Smooth muscle cell of the brain vasculature (primary cell): ENCODE measurements at places on chromosomes 7 and 10.
A peak's percentile ranks its signal among the peaks of the same experiment; 100 is the strongest.

DNA sequence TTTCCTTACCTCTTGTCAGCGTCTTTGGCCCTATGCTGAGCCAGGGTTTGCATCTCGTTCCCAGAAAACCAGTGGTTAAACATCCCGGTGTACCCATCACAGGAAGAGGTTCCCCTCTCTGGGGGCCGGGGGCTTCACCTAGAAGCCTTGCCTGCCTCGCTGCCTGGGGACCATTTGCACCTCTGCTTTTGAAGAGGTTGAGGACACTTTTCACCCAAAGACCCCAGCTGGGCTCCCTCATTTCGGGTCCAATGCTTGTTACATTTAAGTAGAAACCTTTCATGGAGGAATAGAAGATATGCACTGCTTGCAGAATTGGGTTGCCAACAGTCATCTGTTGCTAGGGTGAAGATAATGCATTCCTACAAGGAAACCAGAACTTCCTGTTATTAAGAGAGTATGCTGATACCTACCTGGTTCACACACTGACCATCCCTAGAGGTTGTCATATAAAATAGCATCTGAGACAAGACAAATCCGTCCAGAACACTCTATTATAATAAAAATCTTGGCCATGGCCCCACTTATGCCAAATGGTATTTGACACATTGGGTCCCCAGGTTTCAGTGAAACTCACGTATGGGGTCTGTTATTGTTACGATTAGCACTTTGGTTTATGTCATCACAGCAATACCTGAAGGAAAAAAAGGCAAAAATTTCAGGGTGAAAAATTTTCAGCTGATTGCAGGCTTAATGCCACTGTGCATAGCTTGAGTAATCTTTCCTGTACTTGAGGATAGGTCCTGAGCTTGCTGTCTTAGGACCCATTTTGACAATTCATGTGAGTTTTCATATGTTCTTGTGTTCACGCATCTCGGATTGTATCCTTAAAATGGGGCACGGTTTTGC, 917 bp downstream of the ZNF365 start:
- no peak for DNase-seq

DNA sequence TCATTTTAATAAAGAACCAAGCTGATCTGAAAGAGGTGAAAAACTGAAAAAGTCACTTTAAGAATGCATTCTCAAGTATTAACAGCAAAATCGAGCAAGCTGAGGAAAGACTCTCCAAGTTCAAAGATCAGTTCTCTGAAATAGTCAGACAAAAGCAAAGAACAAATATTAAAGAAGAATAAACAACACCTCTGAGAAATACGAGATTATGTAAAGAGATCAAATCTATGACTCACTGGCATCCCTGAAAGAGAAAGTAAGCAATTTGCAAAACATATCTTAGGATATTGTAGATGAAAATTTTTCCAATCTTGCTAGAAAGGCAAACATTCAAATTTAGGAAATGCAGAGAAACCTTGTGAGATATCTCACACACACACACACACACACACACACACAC, 138.4 kb upstream of the HGF start:
- peak; percentile 3 for DNase-seq

DNA sequence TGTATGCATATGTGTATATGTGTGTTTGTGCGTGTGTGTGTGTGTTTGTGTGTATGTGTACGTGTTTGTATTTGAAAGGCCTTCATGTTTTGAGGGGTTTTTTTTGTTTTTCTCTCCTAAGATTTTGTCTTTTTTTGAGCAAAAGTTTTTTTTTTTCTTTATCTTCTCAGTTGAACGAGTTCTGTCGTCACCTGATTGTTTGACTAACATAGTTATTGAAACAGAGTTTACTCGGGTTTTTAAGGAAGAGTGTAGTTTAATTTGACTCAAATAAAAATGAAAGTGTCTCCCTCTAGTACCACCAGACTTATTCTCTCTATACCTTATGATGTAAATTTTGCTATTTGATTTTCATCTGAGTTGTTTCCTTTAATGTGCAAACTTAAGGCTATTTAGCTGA, 73.5 kb downstream of the ST8SIA6 start:
- DNase-seq = no peak

DNA sequence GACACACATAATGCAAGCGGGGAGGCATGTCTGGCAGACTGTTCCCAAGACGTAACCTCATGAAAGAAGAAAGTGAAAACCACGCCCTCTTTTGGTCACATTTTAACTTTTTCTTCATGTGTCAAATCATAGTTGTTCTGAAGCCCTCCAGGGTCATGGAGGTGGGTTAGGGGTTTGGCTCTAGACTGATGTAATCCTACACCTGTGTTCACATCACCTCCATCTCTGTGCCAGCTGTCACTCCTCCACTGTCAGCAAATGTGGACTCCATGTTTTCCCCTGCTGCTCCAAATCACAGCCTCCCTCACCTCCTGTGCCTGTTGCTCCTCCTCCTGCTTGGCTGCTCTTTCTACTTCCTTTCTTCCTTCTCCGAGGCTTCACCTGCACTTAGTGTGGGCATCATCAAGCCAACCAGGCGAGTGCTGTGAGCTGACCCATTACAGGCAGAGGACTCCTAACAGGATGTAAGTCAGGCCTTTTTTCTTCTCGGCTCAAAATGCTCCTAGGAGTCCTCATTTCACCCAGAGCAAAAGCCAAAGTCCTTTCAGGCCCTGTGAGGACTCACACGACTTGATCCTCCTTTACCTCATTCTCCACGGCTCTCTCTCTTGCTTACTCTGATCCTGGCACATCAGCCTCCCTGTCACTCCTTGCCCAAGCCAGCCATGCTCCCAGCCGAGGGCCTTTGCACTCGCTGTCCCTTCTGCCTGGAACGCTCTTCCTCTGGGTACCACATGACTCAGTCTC, 66.4 kb upstream of the IFRD1 start:
- DNase-seq = no peak

GRCh38 chr7:44622342-44623151, 16.1 kb downstream of the OGDH start:
- DNase-seq = no peak

DNA sequence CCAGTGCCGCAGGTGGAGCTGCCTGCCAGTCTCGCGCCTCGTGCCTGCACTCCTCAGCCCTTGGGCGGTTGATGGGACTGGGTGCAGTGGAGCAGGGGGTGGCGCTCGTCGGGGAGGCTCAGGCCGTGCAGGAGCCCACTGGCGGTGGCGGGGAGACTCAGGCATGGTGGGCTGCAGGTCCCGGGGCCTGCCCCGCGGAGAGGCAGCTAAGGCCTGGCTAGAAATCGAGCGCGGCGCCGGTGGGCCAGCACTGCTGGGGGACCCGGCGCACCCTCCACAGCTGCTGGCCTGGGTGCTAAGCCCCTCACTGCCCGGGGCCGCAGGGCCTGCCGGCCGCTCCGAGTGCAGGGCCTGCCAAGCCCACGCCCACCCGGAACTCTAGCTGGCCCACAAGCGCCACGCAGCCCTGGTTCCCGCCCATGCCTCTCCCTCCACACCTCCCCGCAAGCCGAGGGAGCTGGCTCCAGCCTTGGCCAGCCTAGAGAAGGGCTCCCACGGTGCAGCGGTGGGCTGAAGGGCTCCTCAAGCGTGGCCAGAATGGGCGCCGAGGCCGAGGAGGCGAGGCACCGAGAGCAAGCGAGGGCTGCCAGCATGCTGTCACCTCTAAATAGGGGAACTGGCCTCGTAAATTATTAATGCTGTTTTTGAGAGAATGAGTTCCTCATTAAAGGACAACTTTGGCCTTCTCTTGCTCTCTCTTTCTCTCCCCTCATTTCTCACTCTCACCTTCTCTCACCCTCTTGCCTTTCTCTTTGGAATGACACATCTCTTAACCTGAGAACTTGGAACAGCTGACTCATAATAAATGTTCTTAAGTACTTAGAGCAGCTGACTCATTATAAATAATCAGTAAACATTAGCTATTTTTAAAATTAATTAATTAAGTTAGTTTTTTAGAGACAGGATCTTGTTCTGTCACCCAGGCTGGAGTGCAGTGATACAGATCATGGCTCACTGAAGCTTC, 4.9 kb downstream of the ACADSB start:
- DNase-seq = no peak

DNA sequence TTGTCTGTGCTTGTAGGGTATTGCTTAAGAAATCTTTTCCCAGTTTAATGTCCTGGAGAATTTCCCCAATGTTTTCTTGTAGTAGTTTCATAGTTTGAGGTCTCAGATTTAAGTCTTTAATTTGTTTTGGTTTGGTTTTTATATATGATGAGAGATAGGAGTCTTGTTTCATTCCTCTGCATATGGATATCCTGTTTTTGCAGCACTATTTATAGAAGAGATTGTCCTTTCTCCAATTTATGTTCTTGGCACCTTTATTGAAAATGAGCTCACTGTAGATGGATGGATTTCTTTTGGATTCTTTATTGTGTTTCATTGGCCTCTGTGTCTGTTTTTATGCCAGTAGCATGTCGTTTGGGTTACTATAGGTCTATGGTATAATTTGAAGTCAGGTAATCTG, 20.2 kb downstream of the ADIRF start:
- no peak for DNase-seq

DNA sequence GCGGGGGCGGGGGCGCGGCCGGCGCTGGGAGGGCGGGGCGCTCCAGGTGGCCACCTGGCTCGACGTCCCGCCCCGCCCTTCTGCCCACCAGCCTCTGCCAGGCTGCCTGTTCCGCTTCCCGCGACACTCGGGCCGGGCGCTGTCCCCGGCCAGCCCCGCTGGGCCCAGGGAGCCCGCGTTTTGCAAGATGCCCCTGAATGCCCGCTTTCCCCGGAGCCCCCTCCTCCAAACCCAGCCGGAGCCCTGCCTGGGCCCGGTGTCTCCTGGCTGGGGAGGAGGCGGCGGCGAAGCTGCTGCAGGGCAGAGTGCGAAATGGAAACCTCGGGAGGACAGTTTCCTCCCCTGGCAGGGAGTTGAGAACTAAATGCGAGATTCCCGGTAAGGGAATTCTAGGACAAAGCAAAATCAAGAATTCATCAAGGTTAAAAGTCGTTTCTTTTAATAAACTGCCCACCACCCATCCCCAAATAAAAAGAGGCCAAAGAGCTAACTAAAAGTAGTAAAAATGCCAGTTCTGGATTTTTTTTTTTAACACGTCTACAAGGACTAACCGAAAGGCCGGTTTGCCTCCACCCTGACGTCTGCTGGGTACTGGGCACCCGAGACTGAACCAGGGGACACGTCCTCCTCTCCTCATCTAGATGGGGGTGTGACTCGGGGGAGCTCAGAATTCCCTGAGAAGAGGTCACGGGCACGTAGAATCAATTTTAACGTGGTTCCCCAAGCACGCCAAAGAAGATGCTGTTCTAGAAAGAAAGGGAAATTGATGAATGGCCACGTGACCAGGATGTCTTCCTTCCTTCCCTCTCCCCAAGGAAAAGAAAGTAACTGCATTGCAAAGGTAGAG, 200.4 kb upstream of the NFE2L3 start:
- DNase-seq = no peak

GRCh38 chr10:22252224-22252800, 34.5 kb upstream of the EBLN1 start:
- DNase-seq = no peak

DNA sequence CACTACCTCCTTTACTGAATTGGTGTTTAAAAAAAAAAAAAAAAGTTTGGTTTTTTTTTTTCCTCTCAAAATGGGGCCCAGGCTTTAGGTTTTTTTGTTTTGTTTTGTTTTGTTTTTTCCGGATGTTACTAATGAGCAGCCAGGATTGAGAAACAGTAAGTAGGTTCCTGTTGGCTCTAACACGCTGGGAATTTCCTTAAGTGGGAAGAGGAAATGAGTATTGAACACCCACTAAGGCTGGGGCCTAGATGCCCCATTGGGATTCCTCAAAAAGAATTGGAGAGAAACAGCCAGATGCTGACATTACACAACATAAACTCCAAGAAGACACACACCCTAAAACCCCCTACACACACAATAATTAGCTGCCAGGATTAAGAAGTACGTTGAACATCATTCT, 102.2 kb upstream of the NANOS1 start:
- no peak for DNase-seq

- peak; percentile 7 for DNase-seq
Observed at GRCh38 chr7:134420424-134421125, 38.3 kb downstream of the AKR1B1 start.

DNA sequence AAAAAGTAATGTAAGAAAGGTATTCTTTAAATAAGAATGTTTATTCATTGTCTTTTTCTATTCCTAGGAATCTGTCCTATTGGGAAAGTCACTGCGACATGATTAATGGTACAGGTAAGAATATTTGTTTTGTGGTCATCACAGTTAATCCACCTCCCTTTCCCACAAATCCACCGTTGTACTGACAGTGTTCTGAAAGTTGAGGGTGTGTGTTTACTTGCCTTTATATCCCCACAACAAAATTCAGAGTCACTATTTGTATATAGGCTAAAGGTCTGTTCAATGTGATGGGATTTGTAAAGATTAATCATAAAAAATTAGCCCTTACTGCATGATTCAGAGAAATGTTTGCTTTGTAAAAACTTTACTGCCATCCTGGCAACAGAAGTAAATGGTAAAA, 27.9 kb downstream of the CD36 start:
- DNase-seq = no peak

DNA sequence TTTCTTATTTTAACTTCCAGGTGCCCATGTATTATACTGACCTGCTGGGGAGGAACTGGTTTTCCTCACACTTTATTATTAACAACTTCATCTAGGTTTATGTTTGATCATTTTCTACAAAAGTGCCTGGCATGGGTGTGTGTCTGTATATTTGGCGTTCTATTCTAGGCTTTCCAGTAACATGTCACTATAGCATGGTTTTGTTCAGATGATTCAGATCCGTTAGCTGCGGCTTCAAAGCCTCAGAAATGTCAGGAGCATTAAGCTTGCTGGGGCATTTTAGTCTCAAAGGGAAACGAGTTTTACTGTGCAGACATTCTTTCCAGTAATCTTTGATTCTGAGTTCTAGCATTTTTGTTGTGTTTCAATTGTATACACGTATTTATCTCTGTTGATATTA, 2.3 kb downstream of the INPP5A start:
- DNase-seq = no peak

DNA sequence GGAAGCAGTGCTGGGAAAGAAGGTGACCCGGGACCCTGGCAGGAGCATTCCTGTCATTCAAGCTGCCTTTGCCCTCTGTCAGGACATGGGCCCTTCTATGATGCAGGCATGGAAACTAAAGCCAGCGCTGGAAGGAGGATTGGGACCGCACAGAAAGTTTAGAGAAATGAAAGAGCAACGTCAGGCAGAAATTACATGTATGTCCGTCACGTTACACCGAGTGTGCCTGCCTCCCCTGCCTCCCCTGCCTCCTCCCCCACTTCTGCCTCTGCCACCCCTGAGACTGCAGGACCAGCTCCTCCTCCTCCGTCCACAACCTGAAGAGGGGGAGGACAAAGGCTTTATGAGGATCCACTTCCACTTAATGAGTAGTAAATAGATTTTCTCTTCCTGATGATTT, 13.9 kb upstream of the PWWP2B start:
- DNase-seq = no peak

- DNase-seq = no peak
Observed at GRCh38 chr10:114821915-114822443, 399 bp downstream of the FHIP2A start.
